ENCODE measurements at places on chromosomes 6 and 20.

DNA sequence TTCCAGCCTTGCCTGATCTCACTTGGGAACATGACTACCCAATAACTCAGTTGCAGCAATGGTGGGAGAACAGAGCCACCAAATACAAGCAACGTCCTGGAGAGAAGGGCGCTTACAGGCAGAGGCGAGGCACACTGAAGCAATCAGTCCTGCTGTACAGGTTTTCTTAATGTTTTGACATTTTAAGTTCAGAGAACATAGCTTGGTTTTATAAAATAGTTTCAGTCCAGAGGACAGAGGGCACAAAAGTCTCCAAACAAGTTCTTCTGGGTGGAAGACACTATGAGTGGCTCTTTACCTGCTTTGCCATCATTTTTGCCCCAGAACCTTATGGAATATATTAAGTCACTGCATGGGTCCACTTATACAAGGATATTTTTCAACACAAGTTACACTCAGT is 103.4 kb upstream of the KCNG1 start:
- no peak for DNase-seq

DNA sequence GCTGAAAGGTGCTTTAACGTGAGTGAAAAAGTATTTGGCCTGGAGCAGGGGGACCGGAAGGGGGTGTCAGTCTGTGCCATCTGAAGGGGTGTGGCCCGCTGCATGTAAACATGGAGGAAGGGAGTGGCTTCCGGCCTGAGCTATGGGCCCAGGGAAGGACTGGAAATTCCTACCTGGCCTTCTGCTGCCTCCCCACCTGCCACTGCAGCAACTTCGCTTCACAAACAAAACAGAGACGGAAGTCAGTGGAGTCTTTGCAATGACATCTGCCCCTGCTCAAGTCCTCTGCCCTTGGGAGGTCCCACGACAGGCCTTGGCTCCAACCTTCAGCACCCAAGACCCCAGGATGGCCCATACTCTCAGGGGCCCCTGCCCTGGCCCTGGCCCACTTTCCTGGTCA is 28.1 kb upstream of the FOXP4 start:
- no peak for DNase-seq

DNA sequence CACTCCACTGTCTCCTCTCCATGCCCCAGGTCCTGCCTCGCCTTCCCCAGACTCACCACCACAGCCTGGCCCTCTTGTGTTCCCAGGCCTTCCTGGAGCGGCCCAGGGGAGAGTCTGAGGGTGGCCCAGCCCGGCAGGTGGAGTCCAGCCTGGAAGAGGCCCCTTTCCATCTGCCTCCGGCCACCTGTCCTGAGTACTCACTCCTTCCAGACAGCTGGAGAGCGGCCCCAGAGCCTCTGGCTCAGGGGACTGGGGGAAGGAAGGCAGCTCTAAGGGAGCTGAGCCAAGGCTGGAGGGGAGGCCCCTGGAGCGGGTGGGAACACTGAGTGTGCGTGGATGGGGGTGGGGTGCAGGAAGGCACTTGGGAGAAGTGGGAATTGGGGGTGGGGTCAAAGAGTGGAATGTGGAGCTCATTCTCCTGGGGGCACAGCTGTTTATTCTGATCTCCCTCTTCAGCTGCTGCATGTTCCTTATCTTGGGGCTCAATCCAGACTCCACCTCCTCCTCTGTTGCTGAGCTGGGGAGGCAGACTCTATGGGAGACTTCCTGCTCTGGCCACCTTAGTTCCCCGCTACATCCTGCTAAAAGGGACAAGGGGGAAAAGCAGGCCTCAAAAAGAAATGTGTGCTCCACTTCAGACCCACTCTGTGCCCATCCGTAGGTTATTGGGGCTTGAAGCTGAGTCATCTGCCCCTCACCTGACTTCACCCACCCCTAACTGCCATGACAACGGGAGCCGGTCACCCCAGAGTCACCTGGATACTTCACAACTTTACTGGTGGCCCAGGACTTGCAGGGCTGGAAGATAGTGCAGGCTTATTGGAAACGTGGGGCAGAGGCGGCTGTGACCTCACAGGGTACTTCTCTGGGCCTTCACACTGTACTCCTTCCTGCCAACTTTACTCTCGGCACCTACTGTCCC is 19.5 kb upstream of the TAF8 start:
- no peak for DNase-seq

DNA sequence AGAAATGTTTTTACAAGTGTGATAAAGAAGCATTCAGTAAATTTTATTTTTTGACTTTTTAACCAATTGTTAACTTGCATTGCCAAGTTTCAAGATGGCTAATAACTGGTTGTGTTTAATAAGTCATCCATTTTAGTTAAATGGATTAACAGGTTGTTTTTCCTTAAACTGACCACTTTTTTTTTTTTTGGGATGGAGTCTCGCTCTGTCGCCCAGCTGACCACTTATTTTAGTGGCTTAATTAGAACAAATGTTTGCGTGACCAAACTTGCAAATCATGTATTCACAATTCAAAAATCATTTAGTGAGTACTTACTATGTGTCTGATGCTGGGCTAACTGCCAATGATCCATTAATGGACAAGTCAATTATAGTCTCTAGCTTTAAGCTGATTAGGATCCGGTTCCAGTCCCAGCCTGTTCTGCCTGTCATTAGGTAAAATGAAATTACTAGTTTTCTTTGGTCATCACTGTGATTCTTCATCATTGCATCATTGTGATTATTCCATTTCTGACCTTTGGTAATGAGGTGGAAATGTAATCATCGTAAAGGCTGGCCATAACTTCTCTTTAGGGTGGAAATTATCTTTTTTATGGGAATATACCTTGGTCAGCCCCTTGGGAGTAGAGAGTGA is 729.2 kb upstream of the MARCKS start:
- no peak for DNase-seq

DNA sequence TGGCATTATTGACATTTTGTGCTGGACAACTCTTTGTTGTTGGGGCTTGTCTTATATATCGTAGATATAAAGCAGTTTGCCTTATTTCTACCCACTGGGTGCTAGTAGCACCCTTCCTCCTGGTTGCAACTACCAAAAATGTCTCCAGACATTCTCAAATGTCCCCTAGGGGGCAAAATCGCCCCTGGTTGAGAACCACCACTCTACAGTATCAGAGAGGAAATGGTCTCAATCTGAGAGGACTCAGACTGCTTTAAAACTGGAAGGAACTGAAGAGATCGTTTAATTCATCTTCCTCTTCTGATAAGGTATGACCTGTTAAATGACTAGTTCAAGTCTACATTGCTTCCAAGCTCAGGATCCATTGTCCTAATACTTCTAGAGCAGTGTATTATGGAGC is 14.9 kb downstream of the SH3BGRL2 start:
- no peak for DNase-seq

DNA sequence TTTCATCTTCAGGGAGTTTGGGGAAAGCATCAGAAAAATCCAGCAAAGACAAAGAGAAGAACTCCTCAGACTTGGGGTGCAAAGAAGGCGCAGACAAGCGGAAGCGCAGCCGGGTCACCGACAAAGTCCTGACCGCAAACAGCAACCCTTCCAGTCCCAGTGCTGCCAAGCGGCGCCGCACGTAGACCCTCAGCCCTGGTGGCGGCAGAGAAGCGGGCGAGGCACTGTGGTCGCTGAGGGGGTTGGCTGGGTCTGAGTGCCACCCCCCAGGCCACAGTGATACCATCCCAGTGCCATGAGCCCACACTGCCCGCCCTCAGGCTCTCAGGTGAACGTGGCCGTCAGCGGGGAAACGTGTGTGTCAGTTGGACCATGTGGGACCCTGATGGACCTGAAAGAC is 3.2 kb downstream of the MRGBP start:
- no peak for DNase-seq

DNA sequence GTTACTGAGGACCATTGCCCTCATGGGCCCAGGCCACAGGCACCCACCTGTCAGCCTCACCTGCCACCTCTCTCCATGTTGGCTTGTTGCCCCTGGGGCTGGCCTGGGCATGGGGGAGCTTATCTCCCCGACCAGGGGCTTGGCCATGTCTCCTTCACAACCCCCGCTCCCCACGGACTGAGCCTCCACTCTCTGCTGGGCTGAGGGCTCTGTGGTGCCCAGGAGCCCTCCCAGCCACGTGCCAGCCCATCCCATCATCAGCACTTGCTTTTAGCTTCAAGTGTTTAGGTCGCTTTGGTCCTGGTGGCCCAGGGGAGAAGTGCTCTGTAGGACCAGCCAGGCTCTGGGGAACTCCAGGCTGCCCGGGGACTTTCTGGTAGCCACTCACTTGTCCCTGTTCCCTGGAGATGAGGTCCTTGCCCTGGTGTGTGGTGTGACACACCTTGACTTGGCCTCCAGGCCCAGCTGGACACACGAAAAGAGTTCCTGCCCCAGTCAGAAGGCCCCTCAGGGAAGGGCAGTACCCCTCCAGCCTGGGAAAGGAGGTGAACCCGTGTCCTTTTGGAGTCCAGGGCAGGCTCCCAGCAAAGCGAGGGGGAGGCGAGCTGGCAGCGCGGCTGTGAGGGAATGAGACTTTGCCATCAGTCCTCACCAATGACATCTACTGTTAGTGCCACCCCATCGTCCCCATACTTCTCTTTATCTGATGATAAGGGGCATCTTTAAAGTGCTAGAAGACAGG is 352.6 kb downstream of the ZFAND3 start:
- DNase-seq: no peak

DNA sequence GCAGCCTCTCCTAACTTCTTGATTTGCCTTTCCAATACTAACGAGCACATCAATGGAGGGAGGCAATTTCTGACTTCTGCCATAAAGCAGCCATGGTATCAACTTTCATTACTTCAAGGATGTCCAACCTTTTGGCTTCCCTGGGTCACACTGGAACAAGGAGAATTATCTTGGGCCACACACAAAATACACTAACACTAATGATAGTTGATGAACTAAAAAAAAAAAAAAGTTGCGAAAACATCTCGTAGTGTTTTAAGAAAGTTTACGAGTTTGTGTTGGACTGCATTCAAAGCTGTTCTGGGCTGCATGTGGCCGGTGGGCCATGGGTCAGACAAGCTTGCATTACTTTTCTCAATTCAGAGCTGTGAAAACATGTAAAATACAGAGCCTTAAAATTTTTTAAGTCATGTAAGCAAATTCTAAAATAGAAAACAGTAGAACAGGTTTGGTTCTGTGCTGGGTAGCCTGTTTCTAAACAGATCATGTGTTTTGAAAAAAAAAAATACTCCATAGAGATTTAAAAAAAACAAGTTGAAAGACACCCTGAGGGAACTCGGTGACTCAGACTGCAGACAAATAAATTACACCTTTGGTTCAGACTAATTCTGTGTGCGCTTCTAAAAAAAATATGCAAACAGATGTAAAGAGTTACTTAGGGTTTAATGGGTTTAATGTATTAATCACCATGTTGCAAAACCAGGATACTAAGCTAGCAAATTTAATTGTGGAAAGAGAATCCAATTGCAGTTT is 43.6 kb upstream of the SLC22A23 start:
- no peak for DNase-seq

DNA sequence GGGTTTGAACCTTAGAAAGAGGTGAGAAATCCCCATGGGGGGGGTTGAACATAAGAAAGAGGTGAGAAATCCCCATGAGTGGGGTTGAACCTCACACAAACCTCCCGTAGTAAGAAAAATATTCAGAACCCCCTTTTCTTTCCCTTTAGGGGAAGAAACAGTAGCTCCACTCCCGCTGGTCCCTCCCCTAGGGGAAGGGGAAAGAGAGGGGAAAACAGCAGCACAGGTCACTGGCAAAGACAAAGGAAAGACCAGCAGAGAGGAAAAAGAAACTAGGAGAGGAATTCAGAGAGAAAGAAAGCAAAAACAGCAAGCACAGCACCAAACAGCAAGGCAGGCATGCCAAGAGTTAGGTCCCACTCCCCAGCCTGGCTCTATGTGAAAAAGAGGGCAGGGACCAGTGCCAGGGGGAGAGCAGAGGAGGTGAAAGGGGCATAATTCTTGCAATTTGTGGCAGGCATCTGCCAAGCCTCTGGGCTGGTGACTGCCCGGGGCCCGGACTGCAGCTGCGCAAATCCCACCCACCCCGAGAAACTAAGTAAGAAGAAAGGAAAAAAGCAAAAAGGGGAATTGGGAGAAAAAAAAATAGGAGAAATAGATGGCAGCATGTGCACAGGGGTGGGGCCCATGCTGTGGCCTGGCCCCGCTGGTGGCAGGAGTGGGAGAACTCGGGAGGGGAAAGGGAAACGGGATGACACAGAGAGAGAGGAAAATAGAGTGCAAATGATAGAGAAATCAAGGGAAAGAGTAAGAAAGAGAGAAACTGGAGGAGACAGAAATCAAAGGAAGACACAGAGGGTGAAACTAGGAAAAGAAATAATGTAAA is 15.1 kb upstream of the GOPC start:
- DNase-seq: no peak
